ENCODE measurements at places on chromosomes 7 and 10.

GRCh38 chr7:90903841-90904240 is 307.7 kb downstream of the CDK14 start:
- no peak for DNase-seq

DNA sequence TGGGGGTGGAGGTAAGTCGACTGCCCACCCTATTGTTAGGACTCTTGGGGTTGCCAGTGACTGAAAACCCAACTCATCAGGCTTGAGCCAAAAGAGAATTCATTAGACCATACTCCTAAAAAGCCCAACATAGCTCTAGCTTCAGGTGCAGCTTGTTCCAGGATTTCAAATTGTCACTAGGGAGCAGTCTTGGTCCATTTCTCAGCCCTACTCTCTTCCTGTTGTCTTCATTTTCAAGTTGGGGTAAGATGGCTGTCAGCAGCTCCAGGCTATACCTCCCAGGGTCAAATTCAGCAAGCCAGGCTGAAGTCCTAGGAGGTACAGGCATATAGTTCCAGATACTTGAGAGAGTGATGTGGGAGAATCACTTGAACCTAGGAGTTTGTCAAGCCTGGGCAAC is 14.9 kb upstream of the COL13A1 start:
- no peak for DNase-seq

- DNase-seq: no peak
Measured at GRCh38 chr7:106285855-106286492, 1.2 kb upstream of the NAMPT start.

DNA sequence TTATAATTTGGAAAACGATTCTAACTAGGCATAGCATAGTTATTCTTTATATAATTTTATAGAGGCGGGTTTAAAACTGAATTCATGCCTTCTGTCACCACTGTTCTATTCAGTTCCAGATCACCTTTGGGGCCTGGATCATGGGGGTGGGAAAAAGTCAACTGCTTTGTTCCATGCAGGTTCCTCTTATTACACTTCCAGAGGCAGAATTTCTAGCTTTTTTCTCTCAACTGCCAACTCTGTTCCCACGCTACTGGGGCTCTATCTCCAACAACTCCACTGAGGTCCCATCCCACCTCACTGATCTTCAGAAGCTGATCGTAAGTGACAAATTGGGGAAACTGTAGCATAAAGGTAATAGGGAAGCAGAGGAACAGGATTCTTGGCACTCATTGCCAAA is 283.6 kb upstream of the IMMP2L start:
- DNase-seq: no peak

- no peak for DNase-seq
Measured at GRCh38 chr7:122884186-122884585, 2.1 kb downstream of the CADPS2 start.

DNA sequence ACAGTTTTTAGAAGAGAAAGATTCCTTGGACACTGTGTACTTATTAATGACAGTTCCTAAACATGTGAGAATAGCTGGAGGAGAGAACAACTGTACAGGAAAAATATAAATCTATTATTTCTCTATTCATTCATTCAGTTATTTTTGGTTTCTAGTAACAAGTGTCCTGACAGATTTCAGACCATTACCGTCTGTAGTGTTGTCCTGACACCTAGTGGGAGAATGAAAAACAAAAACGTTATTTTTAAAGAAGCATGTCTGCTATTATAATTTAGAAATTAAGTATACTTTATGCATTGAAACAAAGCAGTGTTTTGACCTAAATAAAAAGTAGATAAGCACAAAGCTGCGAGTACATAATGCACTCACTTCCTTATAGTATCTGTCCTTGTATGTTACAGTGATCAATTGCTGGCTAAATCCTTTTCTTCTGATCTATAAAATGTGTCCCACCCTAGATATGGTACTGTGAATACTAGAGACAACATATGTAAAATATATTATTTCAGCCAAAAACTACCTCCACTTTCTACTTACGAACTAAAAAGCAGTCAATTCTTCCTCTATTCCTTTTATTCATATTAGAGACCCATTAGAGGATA is 575.6 kb downstream of the ARL4A start:
- DNase-seq: no peak

GRCh38 chr7:116431787-116432526 is 67.6 kb upstream of the CAV2 start:
- no peak for DNase-seq

DNA sequence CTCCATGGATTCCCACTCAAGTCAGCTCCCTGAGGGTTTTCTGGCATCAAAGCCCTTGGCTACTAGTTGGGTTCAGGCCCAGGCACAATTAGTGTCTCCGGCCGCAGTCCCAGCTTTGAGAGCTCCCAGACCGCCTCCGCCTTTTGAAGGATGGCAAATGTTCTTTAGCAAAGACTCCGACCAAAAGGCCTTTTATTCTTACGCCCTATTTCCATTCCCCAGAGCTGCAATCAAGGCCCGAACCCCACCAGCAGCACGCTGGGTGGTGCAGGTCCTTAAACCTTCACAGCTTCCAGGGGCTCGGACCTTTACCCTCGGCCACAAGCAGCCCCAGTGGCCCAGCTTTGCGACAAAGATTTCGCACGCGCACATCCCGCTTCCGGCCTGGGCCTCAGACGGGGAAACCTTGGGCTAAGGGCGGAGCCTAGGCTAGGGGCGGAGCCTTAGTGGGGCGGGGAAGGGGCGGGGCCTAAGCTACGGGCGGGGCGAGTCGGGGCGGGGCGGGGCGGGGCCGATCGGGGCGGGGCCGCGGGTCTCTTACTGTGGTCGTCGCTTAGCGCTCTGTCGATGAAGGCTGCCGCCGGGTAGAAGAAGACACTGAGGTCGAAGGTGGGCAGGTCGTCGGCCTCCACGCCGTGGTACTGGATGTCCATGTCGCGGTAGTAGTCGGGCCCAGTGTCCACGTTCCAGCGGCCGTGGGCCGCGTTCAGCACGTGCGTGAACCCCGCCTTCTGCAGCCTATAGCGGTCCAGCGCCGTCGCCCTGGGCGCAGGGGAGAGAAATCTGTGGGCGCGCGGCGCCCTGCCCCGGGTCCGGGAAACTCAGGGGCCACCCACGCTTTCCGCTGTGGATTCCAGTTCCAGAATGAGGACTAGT is 68.0 kb upstream of the SAMD8 start:
- no peak for DNase-seq

DNA sequence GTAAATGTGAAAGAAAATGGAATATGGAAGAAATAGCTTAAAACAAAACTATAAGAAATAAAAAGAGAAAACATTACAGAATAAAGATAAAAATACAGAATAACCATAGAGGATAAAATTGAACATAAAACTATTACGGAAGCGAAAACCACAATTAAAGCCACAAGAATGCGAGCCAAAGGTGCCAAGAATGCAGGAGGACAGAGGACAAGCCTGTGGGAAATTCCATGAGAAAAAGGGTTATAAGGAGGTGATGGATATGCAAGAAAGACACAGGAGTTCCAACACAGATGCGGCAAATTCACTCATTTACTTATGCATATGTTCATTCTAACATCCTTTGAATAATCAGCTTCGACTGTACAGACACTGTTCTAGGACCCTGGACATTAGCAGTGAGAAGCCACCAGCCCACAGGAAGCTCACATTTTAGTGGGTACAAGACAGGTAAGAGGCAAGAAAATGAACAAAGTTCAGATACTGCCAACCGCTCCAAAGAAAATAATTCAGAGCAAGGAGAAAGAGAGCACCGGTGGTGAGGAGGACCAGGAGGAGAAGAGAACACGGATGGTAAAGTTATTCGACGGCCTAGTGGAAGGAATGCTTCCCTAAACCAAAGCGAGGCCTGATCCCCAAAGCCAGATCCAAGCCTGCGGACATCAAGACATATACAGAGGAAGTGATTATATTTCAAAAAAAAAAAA is 213.7 kb upstream of the MGMT start:
- DNase-seq: no peak

GRCh38 chr10:28783087-28783486 is 105.8 kb downstream of the BAMBI start:
- no peak for DNase-seq

GRCh38 chr7:93873998-93874574 is 16.5 kb downstream of the TFPI2 start:
- no peak for DNase-seq

DNA sequence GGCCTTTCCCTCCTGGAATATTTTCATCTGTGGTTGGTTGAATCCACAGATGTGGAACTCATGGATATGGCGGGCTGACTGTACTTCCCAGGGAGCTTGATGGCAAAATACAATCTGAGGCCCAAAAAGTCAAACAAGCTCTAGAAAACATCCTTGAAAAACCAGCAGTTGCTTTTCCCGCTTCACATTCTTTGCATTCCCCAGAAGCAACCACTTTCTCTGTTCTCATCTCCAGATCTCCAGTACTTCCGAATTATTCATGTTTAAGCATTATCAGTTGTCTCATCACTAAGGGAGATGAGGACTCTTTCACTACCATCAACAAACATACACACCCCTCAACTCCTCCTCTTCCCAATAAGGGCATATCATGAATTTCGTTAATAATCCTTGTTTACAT is 55.3 kb downstream of the KIF5B start:
- no peak for DNase-seq

GRCh38 chr7:93185303-93186027 is 37.3 kb upstream of the SAMD9L start:
- no peak for DNase-seq

- no peak for DNase-seq
Measured at GRCh38 chr10:44911951-44912350, 814 bp downstream of the TMEM72 start.
